ENCODE measurements at places on chromosomes 12 and 14.

DNA sequence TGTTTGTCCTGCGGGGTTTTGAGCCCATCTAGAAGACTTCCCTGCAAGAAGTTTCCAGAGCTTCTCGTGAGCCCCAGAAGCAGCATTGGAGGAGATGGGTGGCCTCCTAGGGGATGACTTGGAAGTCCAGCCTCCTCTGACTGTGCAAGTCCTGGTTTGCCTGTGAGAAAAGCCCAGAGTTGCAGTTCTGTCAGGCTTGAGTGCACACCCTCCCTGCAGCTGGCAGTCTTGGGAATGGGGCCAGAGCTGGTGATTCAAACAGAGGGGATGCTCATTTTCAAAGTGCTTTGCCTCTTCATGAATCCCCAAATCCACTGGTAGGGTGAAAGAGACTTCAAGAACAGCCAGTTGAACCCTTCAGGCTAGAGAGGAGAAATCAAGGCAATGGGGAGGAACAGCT, 3.9 kb upstream of the PPP1R1A start:
- DNase-seq = no peak

DNA sequence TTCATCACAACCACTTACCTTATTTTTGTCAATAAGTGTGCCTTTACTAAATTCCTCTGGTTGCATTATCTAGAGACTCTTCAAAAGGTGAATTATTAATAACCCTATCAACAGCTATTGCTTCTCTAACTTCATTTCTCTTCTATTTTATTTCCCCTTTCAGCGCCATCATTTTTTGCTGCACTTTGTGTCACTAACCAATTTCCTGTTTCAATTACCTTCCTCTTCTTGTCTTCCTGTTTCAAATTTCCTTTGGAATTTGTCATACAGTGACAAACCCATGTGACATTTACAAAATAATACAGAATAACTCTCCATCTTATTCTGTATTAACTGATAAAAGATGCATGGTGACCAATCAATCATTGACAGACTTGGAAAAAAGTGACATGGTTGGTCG, 12.2 kb upstream of the CLEC2A start:
- no peak for DNase-seq

GRCh38 chr14:74569806-74570591, 42.0 kb downstream of the LTBP2 start:
- no peak for DNase-seq

DNA sequence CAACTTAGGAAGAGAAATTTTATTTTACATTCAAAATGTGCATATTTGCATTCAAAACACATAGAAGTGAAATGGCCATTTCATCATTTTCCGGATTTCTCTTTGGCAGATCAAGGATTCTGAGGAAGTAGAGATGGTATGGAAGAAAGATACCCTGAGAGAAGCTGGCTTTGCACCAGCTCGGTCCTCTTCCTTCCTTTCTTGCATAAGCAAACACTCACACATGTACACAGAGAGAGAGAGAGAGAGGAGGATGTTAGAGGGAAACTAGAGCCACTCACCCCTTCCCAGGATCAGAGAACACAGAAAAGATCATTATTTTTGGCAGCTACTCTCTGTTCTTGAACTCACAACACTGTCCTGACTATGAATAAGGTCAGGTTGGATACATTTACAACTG, 15.6 kb upstream of the PLEKHD1 start:
- no peak for DNase-seq

Data from stimulated activated CD8-positive, alpha-beta memory T cell treated with anti-CD3 and anti-CD28 coated beads, Interleukin-7, amount 100 ng/mL, for 24 hours (primary cell).